ENCODE measurements at places on chromosomes 13 and 19.
A peak's percentile ranks its signal among the peaks of the same experiment; 100 is the strongest.

DNA sequence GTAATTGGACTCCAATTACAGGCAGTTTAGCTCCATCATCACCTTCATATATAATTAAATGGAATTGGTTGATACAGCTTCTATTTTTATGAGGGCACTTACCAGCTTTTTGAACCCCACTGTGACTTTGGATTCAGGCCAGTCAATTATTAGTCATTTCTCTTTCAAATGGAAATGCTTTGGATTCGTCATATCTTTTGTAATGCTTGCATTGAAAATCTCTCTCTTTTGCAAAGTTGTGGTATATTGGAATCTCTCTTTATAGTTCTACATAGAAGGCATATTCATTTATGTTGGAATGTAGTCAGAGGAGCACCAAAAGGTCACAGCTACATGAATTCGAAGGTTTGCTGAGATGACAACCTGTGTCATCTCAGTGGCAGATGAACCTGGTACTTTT is 1074.3 kb upstream of the SLC10A2 start:
- DNase-seq, result peak; percentile 6

DNA sequence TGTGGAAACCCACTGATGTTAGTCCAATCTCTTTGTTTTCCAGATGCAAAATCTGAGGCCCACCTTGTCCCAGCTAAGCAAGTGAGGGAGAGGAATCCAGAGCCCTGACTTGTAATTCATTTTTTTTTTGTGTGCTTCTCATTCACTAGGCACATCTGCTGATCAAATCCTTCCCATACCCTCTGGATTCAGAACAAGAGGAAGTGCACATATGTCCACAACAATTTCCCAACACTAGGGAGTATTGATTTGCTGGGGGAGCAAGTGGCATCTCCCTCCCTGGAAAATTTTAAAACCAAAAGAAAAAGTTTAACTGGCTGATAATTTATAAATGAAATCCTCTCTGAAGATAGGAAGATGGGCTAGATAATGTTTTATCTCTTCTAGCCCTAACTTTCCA is 94.6 kb upstream of the RFC3 start:
- DNase-seq, result no peak

DNA sequence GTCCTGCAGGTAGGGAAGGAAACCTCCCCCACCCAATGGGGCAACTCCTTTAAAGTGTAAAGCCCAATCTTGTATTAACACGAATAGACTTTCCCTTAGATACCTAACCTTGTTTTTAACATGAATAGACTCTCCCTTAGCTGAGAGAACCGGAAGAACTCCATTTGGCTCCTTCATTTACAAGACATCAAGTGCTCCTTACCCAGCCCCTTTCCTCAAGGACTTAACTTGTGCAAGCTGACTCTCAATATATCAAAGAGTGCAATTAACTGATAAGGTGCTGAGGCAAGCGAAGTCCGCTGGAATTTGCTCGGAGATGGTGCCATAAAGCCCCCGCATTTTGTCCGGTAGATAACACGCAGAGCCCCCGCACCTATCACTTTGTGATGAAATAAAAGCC is 9.9 kb upstream of the ZNF90 start:
- DNase-seq, result no peak

- DNase-seq, result no peak
These were observed 1687.5 kb downstream of the EFNB2 start for GRCh38 chr13:104847922-104848321.

- DNase-seq, result peak; percentile 88
These were observed at the start of gene C19orf25 for GRCh38 chr19:1478934-1479707. C19orf25 (minus strand) TSS chr19:1479215; CDS start chr19:1478903, 312 bp downstream.

DNA sequence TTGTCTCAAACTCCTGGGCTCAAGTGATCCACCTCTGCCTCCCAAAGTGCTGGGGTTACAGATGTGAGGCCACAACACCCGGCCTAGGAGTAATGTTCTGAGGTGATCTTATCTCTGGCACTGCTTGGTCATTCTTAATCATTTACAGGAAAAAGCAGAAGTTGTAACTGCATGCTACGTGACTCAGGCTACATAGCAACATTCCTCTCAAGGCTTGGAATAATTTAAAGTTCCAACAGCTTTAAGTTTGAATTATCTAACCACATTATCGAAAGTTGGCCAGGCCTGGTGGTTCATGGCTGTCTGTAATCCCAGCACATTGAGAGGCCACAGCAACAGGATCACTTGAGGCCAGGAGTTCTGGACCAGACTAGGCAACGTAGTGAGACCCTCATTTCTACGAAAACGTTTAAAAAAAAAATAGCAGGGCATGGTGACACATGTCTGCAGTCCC is 3.9 kb upstream of the B9D2 start:
- DNase-seq, result no peak

GRCh38 chr13:79645569-79645968 is 164.6 kb downstream of the NDFIP2 start:
- DNase-seq, result no peak

GRCh38 chr19:1396768-1397679 is 4.3 kb downstream of the GAMT start:
- no peak for DNase-seq

DNA sequence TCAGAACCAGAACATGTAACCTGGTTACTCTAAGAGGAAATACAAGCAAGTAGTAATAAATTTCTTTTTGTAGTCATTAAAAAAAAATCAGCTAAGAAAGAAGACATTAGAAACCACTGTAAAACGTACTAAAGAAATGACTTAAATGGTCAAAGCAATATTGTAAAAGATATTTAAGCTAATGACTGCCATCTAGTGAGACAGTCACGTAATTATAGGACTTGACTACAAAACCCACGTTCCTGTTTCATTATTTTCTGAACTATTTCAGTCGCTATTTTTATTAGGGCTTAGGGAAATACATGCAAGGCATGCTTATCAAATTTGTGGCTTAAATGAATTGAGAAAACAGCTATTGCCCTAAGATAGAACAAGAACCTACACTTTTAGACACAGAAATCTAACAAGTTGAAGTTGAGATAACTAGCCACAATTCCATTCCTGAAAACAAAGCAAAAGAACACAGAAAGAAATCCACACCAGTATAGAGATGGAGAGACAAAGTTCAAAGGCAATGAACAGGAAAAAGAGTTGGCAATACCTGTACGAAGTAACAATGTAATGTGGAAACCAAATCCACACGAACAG is 17.9 kb downstream of the ALG5 start:
- DNase-seq, result peak; percentile 8

DNA sequence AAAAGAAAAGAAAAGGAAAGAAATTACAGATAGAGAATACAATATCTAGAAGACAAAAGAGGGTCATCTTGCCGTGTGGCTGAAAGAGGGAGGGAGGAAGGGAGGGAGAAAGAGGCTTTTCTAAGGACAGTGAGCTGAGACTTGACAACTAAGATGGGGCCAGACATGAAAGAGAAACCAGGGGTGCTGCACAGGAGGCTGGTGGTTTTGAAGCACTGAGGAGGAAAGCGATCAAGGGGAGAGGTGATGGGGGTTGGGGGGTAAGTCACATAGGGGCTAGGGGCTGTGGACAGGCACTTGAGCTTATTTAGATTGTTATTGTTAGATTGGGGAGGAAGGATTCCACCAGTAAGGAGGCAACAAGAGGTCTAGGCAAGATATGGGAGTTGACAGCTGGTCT is 17.3 kb downstream of the PNPLA6 start:
- DNase-seq, result no peak

- DNase-seq, result no peak
These were observed 464.8 kb downstream of the COG6 start for GRCh38 chr13:40120288-40120687.

- no peak for DNase-seq
These were observed 48.6 kb downstream of the FGF9 start for GRCh38 chr13:21719463-21719862.
